Right cardiac atrium (tissue), 5 donors: ENCODE measurements at places on chromosomes 6 and 20. TPM values are rescaled to one million over a fixed set of nuclear protein-coding genes. Genes with fewer than 3 reads are reported as not detected.

Gene BPIFB1
- not detected for polyA plus RNA-seq

Gene CST7
- polyA plus RNA-seq: 1.1 TPM

Gene VGLL2
- 1.8 TPM for polyA plus RNA-seq

Gene CCM2L
- polyA plus RNA-seq: 10.3 TPM

Gene MYB
- polyA plus RNA-seq: not detected

Gene DOK5
- 12.9 TPM for polyA plus RNA-seq

Gene LRRN4
- polyA plus RNA-seq: 0.05 TPM

Gene GJA10
- polyA plus RNA-seq: not detected

Gene CTAGE9
- not detected for polyA plus RNA-seq

Gene STMND1
- not detected for polyA plus RNA-seq

Gene ESR1
- polyA plus RNA-seq: 0.70 TPM

Gene PDE10A
- polyA plus RNA-seq: 3.8 TPM

Gene LY6G6D
- not detected for polyA plus RNA-seq

Gene GCM1
- polyA plus RNA-seq: not detected

Gene MYBL2
- polyA plus RNA-seq: 0.11 TPM

Gene AKAP7
- 9.3 TPM for polyA plus RNA-seq

Gene PAQR8
- 3.0 TPM for polyA plus RNA-seq

Gene NKX2-2
- polyA plus RNA-seq: not detected

Gene DEFB132
- polyA plus RNA-seq: not detected

Gene FKBP5
- 75.0 TPM for polyA plus RNA-seq

Gene LRRC73
- polyA plus RNA-seq: 1.1 TPM

Gene PCED1A
- 13.9 TPM for polyA plus RNA-seq

Gene PPDPF
- polyA plus RNA-seq: 276 TPM

Gene LGSN
- not detected for polyA plus RNA-seq

Gene LPA
- polyA plus RNA-seq: not detected

Gene PMEPA1
- polyA plus RNA-seq: 17.3 TPM

Gene SYCP2
- 1.7 TPM for polyA plus RNA-seq

Gene ARMH2
- polyA plus RNA-seq: not detected

Gene MEI4
- polyA plus RNA-seq: 0.59 TPM

Gene HLA-DQB1
- 19.8 TPM for polyA plus RNA-seq

Gene NR2E1
- polyA plus RNA-seq: not detected

Gene RAMACL
- 0.38 TPM for polyA plus RNA-seq

Gene LINC00237
- polyA plus RNA-seq: not detected

Gene HLA-DPA1
- polyA plus RNA-seq: 31.1 TPM
